ENCODE measurements at places on chromosomes 5 and 9.

GRCh38 chr5:124439609-124440008 lies 306.8 kb downstream of the ZNF608 start:
- DNase-seq, result no peak

DNA sequence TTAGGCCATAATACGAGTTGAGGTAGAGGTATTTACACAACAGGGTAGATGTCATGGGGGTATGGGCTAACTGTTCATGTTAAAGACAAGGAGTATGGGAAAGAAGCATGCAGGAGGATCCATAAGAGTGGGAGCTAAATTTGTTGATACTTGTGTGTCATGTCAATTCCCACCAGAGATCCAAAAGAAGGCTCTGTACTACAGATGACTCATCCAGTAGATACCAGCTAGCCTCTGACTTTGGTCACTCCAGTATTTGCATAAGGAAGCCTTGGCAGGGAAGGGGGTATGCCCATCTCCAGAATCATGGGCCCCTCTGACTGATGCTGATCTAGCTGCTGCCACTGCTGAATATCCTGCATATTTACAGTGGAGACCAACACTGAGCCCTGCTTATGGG lies 743.7 kb upstream of the GRAMD2B start:
- DNase-seq, result no peak

DNA sequence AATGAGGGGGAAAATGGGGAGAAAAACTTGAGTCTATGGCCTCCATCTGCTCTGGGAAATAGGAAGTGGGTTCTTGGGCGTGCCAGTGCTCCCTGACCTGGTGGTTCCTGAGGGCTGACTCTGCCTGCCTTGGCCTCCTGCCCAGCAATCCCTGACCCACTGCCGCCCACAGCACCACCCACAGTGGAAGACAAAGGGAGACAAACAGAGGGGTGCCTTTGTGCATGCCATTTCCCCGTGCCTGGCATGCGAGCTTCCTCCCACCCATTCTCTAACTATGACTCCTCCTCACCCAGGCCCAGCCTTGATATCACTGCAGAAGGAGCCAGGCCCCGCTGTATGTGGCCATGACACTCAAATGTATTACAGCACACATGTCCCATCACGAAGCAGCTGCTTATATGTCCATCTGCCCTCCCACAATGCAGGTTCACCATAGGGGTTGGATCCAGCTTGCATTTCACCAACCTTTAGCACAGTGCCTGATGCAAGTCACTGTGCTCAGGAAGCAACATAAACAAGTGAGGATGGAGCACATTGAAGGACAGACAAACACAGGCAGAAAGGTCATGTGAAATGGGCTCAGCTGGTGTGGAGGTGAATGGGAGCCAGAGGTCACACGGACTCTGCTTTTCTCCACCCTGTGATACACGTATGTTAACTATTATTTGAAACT lies 84.4 kb downstream of the ADRB2 start:
- DNase-seq, result no peak

DNA sequence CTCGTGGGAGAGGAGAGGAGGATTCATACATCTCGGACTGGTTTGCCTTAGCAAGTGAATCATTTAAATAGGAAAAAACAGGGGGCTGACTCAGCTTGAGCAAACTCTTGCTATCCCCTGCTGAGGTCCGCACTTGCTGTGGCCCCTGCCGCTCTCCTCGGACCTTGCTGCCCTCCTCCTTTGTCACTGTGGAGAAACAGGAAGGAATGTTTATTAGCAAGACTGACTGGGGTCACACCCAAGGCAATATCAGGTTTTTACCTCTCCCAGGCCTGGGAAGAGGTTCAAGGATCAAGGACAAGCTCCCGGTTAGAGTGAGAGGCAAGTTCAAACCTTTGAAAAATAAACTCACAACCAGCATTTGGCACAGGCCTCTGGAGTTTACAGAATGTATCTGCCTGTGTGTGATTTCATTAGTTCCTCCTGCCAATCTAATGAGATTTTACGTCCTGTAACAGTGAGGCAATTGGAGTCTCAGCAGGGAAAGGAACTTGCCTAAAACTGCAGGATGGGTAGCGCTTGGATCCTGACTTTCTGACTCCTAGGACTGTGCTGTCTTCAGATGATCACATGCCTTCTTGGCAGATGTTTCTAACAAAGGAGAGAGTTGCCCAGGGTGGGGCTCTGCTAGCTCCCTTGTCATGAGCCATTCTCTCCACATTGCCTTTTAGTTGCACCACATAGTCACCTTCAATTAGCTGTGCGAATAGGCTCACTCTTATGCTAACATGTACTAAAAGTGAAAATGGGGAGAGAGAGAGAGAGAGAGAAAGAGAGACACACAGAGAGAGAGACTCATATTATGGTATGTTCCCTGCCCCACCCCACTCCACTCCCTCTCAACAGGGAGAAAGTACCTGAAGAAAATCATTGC lies 108.6 kb upstream of the CDKN2B start:
- DNase-seq, result no peak

- no peak for DNase-seq
These were observed 132.5 kb upstream of the CHD1 start for GRCh38 chr5:99061299-99061698.

- DNase-seq, result no peak
These were observed 2.5 kb upstream of the AQP7 start for GRCh38 chr9:33404788-33405362.

- no peak for DNase-seq
These were observed 103.1 kb upstream of the SMC2 start for GRCh38 chr9:103991001-103991400.

DNA sequence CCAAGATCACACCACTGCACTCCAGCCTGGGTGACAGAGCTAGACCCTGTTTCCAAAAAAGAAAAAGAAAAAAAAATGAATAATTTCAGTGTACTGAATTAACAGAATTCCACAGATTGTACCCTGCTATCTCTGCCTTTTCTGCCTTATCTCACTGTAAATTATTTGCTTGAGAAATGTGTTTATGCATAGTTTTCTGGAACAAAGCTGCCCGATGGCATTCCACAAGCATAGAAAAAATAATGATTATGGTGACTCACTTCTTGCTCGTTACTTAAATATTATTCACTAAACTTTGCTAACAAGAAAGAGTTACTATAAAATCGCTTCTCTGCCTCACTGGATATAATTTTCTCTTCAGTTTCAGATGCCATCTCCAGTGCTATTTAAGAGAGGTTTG lies 88.7 kb upstream of the FAM169A start:
- DNase-seq, result no peak

DNA sequence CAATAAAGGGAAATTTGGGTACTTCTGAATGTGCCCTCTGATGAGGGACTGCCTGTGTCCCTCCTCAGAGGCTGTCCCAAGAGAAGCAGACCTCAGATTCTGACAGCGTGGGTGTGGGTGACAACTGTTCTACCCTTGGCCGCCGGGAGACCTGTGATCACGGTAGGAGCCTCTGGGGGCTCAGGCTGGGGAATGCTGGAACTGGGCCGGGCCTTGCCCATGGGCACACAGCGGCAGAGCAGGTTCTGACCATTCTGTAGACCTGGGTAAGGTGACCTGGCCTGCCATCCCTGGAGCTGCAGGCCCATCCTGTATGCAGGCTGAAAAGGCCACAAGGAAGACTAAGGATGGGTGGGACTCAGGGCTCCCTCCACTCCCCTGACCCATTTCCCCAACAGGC lies 29.5 kb upstream of the GRPEL2 start:
- DNase-seq, result no peak

GRCh38 chr9:38358390-38359296 lies 33.9 kb upstream of the ALDH1B1 start:
- DNase-seq, result no peak

DNA sequence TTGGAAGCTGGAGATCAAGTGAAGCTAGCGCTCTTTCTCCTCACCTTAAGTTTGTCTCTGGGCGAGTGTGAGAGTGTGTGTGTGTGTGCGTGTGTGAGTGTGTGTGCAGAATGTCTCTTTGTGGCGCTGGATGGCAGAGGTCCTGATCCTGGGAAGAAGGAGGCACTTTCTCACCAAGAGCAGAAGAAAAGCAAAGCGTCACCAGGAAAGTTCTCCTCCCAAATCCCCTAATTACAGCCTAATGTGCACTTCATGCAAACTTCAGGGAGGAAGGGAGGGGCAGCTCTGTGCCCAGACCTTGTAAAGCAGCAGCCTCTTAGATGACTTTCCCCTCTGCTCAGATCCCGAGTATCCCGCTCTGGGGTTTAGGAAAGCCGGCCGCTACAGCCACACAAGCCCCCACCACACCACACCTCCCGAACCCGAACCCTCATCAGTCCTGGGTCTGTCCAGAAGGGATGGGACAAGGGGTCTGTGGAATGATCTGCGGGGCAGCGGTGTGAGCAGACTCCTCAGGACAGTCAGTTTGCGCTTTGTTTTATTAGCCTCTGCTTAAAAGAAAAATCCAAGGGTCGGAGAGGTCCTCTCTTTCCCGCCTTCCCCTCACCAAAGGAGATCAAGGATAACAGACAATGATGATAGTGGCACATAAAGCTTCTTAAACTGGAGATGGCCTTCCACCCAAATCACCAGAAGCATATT lies at the start of gene HAPLN1:
Gene HAPLN1 (minus strand): TSS at position 20 of the 702 bp plus-strand sequence. CDS start 47,332 bp downstream, outside the sequence.
- DNase-seq, result no peak

GRCh38 chr5:157944077-157944633 lies 85.2 kb upstream of the CLINT1 start:
- no peak for DNase-seq

GRCh38 chr9:70578720-70579119 lies 164.3 kb upstream of the KLF9 start:
- DNase-seq, result no peak

DNA sequence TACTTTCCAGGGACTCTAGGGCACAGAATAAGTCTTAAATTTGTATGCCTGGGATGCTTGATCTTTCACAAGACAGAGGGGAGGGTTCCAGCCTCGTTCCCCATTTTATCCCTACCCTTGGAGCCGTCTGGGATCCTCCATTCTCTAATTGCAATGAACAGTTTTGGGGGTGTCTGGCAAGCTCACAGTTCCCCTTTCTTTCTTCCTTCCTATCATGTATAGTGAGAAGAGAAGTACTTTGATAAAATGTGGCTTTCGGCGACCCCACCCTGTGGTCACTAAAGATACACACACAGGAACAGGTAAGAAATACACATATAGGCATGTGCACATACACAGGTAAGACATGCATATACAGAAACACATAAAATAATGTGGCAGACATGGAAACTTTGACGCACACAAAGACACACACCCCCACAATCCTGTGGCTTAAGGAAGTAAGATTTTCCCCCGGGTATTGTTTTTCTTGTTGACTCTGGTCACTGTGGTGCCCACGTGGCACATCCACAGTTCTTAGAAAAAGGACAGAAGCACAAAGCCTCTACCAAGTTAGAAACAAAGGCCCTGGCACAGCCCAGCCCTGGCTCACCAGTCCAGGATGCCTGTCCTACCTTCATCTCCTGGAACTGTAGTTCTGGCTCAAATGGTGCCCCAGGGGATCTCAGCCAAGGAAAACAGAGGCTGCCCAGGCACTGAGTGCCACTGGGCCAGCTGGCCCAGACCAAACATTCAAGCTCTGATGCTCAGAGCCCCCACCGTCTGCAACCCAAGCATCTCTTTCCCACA lies 6.3 kb upstream of the SMU1 start:
- DNase-seq, result no peak

DNA sequence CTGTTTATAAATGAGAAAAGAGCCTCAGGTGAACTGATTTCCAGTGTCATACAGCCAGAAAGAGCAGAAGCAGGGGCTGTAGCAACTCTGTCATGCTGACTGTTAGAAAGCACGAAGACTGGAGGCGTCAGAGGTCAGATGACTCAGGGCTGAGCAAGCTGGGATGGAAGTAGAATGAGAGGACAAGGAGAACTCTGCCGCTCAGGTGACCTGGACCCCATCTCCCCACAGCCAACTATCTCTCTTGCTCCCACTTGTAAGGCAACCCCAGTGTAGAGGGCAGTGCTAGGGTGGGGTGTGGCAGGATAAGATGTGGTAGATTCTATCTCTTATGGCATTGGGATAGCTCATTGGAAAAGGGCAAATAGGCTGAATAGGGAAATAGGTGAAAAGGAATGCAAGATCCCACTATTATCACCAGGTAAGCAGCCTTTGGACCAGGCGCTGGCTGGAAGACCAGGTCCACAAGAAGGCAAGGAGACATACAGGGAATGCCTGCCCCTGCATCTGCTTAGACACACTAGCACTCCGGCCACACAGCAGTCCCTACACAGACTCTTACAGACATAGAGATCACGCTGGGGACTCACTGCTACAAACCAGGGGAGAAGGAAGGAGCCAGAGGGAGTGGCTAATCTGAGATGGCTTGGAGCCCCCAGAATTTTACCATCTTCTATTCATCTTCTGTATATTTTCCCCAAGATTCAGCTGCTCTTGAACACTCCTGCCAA lies 21.2 kb upstream of the LOX start:
- no peak for DNase-seq

DNA sequence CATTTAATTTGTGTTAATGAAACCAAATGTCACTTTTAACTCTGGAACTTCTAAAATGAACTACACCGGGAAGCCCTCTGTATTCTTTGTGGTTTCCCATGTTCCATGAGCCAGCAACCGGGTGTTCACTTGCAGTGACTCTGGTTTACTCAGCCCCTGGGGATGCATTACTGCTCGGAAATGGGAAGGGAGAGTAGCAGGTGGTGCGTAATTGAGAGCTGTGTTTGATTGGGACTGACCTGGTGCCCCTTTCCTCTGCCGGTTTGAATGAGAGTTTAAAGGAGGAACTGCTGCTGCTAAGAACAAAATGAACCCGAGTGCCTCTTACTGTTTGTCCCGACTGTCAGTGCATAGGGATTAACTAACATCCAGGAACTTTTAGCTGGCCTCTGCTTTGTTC lies 100.1 kb upstream of the DHFR start:
- no peak for DNase-seq

DNA sequence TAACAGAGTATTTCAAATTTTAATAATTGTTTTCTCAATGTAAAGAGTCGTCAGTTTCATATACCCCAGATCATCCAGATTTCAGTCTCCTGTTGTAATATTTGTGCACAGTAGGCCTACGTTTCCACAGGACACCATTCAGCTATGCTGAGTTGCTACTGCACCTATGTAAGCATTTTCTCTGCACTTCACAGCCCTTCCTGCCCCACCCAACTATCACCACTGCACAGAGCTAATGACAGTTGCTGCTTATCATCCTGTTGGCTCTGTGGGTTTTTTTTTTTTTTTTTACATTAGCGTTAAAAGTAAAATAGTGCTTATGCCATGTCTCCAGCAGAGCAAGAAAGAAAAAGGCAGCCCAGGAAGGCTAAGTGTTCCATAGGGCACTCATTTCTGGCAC lies 5.9 kb upstream of the PRKACG start:
- no peak for DNase-seq

- no peak for DNase-seq
These were observed 4.7 kb upstream of the FOXB2 start for GRCh38 chr9:77014597-77015263.

Data from fibroblast of skin of left quadriceps (primary cell).